ENCODE measurements at places on chromosomes 16 and 17.

DNA sequence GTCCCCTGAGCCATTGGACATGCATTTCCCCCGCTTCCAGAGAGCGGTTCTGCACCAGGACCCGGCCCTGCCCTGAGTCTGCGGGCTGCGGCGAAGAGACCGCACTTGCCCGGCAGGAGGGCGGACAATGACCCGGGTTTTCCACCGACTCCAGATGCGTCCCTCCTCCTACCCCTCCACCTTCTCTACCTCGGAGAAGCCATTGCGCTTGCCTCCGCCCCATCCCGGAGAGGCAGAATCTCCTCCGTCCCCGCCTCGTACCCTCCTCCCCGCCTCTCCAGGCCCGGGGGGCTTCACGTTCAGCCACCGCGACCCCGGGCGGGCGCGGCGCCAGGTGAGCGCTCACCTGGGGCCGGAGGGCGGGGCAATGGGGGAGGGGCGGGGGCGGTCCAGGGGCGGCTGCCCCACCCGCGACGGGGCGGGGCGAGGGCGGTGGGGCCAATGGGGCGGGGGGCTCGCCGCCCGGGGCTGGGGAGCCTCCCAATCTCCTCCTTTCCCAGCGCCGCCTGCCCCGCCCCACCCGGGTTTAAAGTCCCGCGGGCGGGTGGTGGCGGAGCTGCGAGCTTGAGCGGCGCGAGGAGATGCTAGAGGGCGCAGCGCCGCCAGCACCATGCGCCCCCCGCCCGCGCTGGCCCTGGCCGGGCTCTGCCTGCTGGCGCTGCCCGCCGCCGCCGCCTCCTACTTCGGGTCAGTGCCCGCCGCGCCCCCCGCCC, at the start of gene WNT9B:
TSS of gene WNT9B (plus strand) at position 555 of the 713 bp plus-strand sequence. CDS start at position 611, 56 bp downstream.
- no peak for DNase-seq

DNA sequence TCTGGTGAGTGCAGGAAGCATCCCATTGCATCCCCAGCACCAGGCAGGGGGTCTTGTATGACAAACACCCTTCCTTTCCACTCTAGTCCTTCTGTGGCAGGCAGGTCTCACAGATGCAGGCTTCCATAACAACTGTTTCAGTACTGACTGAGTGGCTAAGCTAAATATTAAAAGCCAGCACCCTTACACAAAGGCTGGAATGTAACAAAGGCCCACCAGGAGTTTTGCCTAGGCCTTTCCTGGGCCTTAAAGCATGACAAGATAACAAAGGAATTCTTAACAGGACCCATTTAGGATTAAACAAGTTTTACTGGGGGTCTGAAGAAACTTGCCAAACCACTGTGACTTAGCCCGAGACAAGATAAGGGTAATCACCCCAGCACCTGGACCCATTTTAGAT, 228.9 kb upstream of the RPL38 start:
- no peak for DNase-seq

GRCh38 chr17:57966246-57966645, 11.0 kb upstream of the CUEDC1 start:
- no peak for DNase-seq

DNA sequence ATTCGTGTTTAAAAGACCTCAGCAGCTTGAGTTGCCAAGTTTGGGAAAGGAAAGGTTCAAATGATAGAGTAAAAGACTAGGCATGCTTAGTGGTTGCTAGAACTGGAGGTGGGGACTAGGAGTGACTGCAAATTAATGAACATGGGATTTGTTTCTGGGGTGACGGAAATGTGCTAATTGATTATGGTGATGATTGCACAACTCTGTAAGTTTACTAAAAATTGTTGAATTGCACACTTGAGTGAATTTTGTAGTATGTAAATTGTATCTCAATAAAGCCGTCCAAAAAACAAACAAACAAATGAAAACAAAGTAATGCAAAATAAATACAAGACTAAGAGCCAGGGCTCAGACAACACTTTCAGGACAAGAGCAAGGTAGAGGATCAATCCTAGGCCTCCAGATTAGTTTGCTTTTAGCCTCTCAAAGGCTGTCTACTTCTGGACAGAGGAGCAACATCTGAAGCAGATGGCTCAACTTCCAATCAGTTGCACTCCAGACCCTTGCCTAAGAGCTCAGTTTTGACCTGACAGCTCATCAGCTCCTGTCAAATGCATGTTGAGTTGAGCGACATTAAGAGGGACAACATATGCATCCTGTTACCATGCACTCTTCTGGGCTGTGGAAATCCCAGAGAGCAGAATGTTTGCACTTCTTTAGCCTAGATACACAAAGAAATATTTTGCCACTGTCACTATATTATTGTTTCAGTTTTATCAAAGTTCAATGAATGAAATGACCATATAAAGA, 111.2 kb upstream of the ASIC2 start:
- DNase-seq = no peak

DNA sequence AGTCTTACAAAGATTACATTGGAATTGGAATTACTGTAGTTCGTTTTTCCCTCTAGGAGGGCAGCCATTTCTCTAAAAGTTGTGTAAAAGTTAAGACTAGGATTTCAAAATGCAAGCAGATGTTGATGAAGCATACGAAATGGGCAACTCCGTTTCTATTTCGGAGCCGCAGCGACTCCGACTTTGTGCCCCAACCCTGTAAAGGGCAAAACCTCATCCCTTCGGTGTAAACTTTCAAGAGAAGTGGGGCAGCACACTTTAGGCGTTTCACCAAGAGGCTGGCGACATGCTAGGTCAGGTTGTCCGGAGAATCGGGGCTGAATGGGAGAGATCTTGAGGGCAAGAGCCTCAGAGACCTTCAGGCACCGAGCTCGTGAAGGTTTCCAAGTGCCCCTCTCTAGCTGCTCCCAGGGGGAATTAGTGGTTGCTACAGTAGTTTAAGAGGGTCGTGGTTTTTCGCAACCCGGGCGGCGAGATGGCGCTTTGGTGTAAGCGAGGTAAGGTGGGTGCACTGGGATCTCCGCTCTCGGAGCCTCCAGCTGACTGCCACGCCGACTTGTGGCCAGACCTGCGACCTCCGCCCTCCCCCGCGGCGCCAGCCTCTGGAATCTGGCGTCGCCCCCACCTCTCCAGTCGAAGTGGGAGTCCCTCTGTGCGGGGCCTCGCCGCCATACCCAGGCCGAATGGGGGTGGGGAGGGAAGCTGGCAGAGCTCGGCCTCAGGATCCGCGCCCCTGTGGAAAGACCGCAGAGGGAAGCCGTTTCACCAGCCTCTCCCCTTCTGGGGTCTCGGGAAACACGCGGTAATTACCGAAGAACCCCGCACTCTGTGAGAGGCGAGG, 1.0 kb upstream of the HEXIM2 start:
- DNase-seq = peak; percentile 85

- no peak for DNase-seq
Observed at GRCh38 chr16:86730597-86730996, 152.2 kb downstream of the FOXL1 start.

DNA sequence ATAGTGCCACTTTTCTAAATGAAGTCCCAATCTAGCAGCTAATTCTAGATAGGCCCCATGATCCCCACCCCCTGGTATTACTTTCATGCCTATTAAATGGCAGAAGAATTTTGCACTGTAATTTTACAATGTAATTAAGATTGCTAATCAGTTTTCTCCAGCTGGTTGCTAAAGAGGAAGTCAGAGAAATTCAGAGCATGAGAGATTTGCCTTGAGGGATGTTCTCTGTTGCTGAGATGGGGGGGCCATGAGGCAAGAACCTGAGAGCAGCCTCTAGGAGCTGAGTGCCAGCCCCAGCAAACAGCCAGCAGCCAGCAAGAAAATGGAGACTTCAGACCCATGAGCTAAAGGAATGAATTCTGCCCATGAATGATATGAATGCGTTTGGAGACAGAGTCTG, 38.9 kb downstream of the SHCBP1 start:
- DNase-seq = no peak

DNA sequence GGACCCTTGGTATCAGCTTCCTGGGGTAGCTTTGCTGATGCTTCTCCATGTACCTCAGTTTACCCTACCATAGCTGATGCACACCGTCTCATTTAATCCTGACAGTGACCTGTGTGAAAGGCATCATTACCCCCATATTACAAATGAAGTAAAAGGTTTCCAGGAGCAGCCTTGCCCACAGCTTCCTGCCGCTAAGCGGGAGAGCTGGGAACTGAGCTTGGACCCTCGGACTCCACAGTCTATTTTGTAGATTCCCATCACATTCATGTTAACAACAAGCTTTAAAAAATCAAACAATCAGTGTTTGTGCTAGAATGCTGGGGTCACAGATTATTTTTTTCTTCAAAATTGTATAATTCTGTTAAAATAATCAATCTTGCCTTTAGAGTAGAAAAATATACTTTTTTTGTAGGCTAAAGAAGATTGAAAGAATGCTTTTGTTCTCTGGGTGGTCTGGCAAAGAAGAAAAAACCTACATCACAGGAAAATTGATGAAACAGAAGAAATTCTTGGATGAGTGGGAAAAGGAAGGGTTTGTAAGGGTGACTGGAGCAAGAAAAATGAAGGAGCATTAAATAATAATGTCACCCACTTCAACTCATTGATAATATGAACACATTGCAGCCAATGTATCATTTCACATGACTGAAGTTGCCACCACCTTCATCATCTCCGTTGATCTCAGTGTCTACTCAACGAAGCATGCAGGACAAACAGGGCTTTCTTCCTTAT, 9.5 kb upstream of the USP10 start:
- DNase-seq = no peak

Measured in Right ventricle myocardium inferior (tissue), 1 donor.